ENCODE measurements at places on chromosomes 4 and X.

GRCh38 chr4:117135634-117136354 is 50.4 kb upstream of the TRAM1L1 start:
- no peak for DNase-seq

GRCh38 chr4:184476695-184477094 is 2.3 kb upstream of the IRF2 start:
- no peak for DNase-seq

DNA sequence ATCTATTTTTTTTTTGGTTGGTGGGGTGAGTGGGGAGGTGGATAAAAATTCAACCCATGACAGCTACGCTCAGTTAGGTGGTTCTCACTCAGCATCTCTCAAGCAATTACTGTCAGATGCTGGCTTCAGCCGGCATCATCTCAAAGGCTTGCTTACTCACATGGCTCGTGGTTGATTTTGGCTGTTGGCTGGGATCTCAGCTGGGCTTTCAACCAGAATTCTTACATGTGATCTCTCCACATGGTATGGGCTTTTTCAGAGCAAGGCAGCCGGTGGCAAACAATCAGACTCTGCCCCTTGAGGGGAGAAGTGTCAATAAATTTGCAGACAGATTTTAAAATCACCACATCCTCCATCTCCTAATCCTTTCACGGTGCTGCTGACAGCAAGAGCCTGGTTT is 47.2 kb downstream of the SLC34A2 start:
- no peak for DNase-seq

- no peak for DNase-seq
Observed at GRCh38 chr4:105569057-105569865, 16.8 kb downstream of the ARHGEF38 start.

DNA sequence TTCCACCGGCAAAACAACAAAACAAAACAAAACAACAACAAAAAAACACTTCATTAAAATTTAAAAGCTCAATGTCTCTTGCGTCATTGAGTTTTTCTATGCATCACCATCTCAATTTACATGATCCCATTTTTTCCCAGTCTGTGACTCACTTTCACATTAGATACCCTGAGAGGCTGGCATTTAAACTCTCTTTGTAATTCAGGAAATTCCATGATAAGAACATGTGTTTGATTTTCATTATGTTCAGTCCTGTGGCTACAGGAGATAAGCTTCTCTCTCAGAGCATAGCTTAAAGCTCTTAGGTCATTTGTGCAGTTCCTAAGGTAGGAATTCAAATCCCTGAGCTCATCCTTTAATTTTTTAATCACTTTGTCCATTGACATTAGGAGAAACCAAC is 104.6 kb downstream of the NBDY start:
- no peak for DNase-seq

Data from right lung (tissue), 10 donors.